ENCODE measurements at places on chromosomes 3 and 15.

DNA sequence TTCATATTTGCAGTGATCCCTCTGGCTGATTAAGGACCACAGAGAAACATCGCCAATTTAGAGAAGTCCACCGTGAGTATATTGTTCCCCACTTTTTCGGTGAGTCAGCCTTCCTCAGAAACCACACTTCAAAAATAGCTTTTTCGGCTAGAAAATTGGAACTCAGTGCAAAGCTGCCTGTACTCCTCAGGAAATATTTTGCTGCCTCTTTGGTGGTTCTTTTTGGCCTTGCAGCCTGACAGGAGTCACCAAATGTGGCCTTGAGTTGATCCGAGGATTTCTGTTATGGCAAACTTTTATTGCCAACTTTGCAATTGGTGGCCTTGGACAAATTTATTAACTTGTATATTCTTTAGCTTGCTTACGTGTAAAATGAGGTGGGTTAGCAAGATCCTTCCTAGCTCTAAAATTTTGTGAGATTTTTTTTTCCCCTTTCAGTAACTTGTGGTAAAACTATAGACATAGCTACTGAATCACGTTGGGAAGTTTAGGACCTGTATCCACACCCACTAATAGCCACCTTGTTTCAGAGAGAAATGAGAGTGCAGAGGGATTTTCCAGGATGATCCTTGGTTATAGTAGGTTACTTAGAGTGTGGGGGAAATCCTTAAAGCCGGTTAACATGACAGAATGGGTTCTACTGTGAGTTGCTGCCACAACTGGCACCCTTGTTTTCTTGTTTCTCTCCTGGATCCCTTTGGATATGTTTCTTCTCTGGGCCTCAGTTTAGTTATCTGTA, 9.9 kb downstream of the ARL6IP5 start:
- DNase-seq = no peak

GRCh38 chr3:108352176-108352575, 55.8 kb downstream of the HHLA2 start:
- DNase-seq = no peak

- DNase-seq = no peak
Observed at GRCh38 chr3:103847081-103848062, 1412.6 kb downstream of the ZPLD1 start.

- no peak for DNase-seq
Observed at GRCh38 chr3:55907616-55908015, 420.5 kb upstream of the WNT5A start.

DNA sequence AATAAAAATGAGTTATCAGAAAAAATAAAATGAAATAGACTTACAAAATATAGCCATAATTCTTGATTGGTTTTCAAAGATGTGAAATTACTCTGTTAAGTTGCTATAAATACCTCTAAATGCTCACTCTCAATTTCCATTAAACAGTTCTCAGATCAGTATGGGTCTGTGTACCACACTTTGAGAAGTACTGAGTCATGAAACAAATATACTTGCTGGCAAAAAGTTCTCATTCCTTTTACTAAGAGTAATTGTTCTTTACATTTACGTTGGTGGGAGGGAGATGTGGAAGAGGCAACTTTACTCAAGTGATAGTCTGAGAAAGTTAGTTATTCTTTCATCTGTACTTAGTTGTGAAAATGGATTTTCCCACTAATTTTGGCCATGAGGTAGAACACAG, 96.3 kb downstream of the ZNF385D start:
- no peak for DNase-seq
